A549 (cell line): ENCODE measurements at places on chromosomes 2 and 18.
A peak's percentile ranks its signal among the peaks of the same experiment; 100 is the strongest.

DNA sequence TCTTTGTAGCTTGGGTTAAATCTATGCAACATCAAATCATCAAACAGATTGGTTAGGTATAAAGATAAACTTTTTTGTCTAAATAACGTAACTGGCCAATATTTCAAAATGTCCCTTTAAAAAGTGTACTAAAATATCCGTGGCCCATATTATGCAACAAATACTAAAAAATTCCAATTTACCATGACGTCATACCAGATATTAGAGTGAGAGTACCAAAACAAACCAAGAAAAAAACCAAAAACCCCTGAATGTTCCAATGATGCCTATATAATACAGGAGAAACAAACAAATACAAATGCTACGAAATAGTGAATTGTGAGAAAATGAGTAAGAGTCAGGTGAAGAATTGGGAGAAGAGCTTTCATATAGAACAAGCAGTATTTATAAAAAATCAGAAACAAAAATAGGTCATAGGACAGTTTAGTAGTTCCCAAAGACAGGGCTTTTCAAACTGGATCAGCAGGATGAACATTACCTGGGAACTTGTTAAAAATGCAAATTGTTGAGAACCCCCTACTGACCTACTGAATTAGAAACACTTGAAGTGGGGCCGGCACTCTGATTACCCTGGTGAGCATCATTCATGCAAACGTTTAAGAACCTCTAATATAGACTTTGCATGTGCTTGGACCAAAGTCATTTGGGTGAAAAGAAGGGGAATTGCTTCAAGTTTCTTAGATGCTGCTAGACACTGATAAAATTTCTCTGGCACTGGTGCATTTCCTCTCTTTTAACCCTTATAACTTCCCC lies 753.7 kb downstream of the DSC3 start:
- DNase-seq = no peak

GRCh38 chr2:64730551-64731262 lies 77.0 kb upstream of the SERTAD2 start:
- no peak for DNase-seq

- DNase-seq = no peak
Observed at GRCh38 chr2:207434899-207435465, 94.8 kb upstream of the CREB1 start.

DNA sequence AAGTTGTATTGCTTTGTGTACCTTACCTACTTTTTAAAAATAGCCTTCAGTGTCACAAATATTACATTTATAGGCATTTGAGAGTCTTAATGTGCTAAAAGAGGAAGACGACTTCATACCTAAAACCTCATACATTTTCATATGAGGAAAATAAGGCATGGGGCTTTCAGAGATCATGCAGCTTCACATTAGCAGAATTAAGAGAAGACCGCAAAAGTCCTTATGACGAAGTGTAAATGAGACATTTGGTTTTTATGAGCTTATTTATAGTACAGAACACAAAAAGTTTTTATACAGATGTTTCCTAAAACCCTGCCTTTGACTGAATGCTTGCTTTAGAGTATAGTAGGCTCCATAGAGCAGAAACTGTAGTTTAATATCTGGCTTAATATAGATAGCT lies 10.1 kb upstream of the CCDC138 start:
- DNase-seq = no peak

DNA sequence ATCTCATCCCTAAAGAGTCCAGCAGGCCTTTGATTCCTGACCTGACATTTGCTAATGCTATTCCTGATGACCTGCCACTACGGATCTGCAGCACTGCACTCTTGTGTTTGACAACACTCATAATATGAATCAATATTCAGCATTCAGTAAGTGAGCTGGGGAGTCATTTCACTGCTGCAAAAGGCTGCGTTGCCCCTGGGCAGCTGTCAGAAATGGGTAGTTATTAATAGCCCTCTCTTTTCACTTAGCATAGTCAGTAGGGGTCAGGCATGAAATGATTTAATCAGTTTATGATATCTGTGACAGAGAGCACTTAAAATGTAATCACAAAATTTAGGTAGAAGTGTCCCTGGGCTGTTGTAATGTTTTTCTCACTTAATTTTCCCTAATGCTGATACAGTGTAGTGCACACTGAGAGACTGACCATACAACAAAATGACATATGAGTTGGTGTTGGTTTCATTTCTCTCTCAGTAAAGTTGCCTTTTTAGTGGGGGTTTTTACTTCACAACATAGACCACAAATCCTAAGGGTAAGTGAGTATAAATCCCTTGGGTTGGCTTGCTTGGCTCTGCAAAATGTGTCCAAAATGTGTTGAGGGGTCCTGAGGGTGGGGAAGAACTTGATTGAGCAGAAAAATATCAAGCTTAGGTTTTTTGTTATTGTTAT lies 184.8 kb downstream of the CAMKMT start:
- no peak for DNase-seq

- DNase-seq = no peak
Observed at GRCh38 chr18:78857314-78858150, 122.1 kb upstream of the SALL3 start.

GRCh38 chr2:98507461-98507860 lies 62.8 kb downstream of the INPP4A start:
- DNase-seq = no peak

DNA sequence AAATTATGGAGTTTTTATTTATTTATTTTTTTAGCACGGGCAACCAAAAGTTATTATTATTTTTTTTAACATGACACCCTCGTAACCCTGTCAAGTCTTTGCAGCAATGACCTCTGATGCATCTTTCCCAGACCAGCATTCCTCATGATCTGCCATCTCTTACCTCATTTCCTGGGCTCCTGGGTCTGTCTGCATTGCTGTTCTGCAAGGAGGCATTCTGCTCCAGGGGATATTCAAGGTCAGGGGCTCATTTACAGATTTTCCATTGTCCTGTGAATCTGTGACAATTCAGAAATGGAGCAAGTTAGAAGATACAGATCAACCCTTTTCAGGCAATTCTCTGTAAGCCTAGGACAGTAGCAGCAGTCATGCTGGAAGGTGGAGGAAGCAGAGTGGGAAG lies 43.0 kb downstream of the NGEF start:
- no peak for DNase-seq

- peak; percentile 99 for DNase-seq
Observed at GRCh38 chr2:61144697-61145268, 17.2 kb upstream of the C2orf74 start.

DNA sequence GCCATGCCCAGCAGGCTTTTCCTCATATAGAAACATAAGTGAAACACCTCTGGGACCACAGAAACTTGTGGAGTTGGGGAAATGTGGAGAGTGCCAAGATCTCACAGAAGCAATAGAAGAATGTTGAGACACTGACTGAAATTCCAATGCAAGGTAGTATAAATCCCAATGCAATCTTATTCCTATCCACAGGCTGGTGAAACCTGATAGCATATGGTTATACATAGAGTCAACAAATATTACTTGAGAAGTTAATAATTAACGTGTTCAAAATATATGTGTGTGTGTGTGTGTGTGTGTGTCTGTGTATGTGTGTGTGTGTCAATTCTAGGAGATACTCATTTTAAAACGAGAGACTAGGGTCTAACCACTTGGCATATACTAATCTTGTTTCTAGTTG lies 776.8 kb upstream of the ACVR2A start:
- no peak for DNase-seq

- peak; percentile 4 for DNase-seq
Observed at GRCh38 chr18:427005-427404, 73.5 kb downstream of the COLEC12 start.

GRCh38 chr18:79713341-79713740 lies 33.7 kb downstream of the CTDP1 start:
- DNase-seq = no peak

GRCh38 chr2:152682663-152683062 lies 34.6 kb downstream of the PRPF40A start:
- no peak for DNase-seq
